Colonic mucosa (tissue), 4 donors: ENCODE measurements at places on chromosomes 7 and 10. TPM values are rescaled to one million over a fixed set of nuclear protein-coding genes. Genes with fewer than 3 reads are reported as not detected.
A peak's percentile ranks its signal among the peaks of the same experiment; 100 is the strongest.

DNA sequence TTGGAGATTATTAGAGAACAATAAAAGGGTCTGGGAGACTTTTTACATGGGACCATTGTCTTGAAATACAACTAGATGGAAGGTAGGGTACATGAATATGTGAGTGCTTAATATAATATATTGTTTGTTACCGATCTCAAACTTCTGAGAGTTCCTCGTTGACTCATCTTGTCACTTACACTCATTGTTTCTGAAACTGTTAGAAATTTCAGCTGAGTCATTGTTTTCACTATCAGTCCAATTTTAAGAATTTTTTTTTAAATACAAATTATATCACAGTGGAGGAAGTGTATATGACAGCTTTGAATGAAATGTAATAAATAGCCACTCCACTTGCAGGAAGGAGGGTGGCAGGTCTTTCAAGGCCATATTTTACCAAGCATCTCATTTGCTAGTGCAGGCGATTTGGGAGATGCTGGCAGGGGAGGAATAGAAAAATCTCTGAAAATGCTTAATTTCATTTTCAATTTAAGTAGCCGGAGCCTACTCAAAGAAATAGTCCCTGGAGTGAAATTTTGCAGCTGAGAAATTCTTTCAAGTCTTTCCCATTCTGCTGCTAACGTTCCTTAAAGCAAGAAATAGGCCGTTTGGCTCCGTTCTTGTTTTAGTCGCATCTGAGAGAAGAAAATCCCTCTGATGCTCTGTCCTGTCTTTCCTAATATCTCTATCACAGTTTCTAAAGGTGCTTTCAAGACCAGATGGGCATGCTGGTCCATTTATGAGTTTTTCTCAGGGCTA lies 1404.2 kb upstream of the CELF2 start:
- no peak for DNase-seq
- H3K27ac ChIP-seq, result no peak overlapping the region
- H3K27me3 ChIP-seq, result no peaks in the 10 kb centered on the region
- no peak overlapping the region for H3K4me3 ChIP-seq
- H3K4me1 ChIP-seq, result no peaks in the 10 kb centered on the region

- H3K27me3 ChIP-seq, result no peaks in the 10 kb centered on the region
- peak overlapping the region; percentile 74 for H3K27ac ChIP-seq
- peaks cover 7% of the 10 kb centered on the region for H3K4me1 ChIP-seq
- H3K4me3 ChIP-seq, result no peak overlapping the region
- no peaks in the 10 kb centered on the region for H3K36me3 ChIP-seq
These were observed 48.5 kb downstream of the PLCE1 start for GRCh38 chr10:94042001-94042833.

- DNase-seq, result no peak
- no peaks in the 10 kb centered on the region for H3K4me1 ChIP-seq
- H3K27ac ChIP-seq, result no peak overlapping the region
- no peaks in the 10 kb centered on the region for H3K36me3 ChIP-seq
- no peaks in the 10 kb centered on the region for H3K27me3 ChIP-seq
These were observed 103.3 kb downstream of the DIP2C start for GRCh38 chr10:586151-586550.

- H3K4me1 ChIP-seq, result no peaks in the 10 kb centered on the region
- no peak overlapping the region for H3K4me3 ChIP-seq
- DNase-seq, result no peak
- no peak overlapping the region for H3K27ac ChIP-seq
- no peaks in the 10 kb centered on the region for H3K36me3 ChIP-seq
These were observed 72.8 kb downstream of the CCNY start for GRCh38 chr10:35409094-35409582.

GRCh38 chr7:42915356-42915755 lies 3.5 kb upstream of the C7orf25 start:
- no peaks in the 10 kb centered on the region for H3K4me1 ChIP-seq
- no peak overlapping the region for H3K27ac ChIP-seq
- H3K4me3 ChIP-seq, result no peak overlapping the region
- no peaks in the 10 kb centered on the region for H3K27me3 ChIP-seq
- no peak for DNase-seq

The CDC14C gene
- total RNA-seq, result not detected

The HMX3 gene
- total RNA-seq, result 0.64 TPM
